ENCODE measurements at places on chromosomes 6 and 20.
A peak's percentile ranks its signal among the peaks of the same experiment; 100 is the strongest.

GRCh38 chr6:43976706-43977403, 150.4 kb downstream of the MRPL14 start:
- no peaks in the 10 kb centered on the region for H3K36me3 ChIP-seq
- DNase-seq: no peak
- no peaks in the 10 kb centered on the region for H3K27me3 ChIP-seq
- H3K4me1 ChIP-seq: no peaks in the 10 kb centered on the region
- no peak overlapping the region for H3K27ac ChIP-seq

- no peaks in the 10 kb centered on the region for H3K36me3 ChIP-seq
- H3K4me1 ChIP-seq: no peaks in the 10 kb centered on the region
- no peaks in the 10 kb centered on the region for H3K27me3 ChIP-seq
- no peak for DNase-seq
These were observed 36.6 kb upstream of the DUSP22 start for GRCh38 chr6:255751-256083.

- peaks cover 28% of the 10 kb centered on the region for H3K4me1 ChIP-seq
- peak overlapping the region; percentile 52 for H3K27ac ChIP-seq
- no peak overlapping the region for H3K4me3 ChIP-seq
- DNase-seq: peak; percentile 40
- H3K36me3 ChIP-seq: no peaks in the 10 kb centered on the region
These were observed 539.3 kb upstream of the ID4 start for GRCh38 chr6:19297880-19298279.

- H3K4me3 ChIP-seq: no peak overlapping the region
- peak; percentile 63 for DNase-seq
- H3K27me3 ChIP-seq: no peaks in the 10 kb centered on the region
- H3K4me1 ChIP-seq: no peaks in the 10 kb centered on the region
These were observed 182.5 kb downstream of the CDC5L start for GRCh38 chr6:44569931-44570385.

- no peaks in the 10 kb centered on the region for H3K27me3 ChIP-seq
- H3K4me1 ChIP-seq: no peaks in the 10 kb centered on the region
- no peak for DNase-seq
These were observed 340.1 kb downstream of the PHF3 start for GRCh38 chr6:63975699-63976098.
